ENCODE measurements at places on chromosomes 4 and X.

GRCh38 chrX:31550158-31550557, 478.3 kb upstream of the FTHL17 start:
- DNase-seq = no peak

DNA sequence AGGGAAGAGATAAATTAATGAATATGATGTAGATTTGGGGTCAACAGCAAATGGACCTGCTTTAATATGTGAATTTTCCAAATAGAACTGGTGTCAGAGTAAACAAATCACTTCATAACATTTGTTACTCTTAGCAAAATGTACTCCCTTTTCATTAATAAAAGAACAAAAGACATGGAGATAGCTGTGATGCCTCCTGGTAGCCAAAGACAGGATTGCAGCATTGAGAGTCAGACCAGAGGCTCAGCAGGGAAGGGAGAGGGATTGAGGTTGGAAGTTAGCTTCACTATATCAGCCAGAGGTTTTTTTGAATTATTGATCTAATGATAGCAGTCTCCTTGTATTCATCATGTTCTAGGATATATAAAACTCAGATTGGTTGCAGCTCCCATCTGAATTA, 17.4 kb upstream of the RAB40A start:
- DNase-seq = no peak

DNA sequence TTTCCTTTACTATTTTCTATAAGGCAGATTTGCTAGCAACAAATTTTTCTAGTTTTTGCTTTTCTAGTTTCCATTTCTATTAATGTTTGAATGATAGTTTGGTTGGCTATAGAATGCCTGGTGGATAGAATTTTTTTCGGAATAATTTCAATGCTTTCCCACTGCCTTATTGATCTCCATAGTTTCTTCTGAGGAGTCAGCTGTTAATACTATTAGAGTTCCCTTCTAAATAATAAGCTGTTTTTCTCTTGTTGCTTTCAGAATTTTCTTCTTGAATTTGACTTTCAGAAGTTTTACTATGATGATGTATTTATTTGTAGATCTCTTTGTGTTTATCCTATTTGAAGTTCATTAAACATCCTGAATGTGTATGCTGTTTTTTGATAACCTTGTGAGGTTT, 91.8 kb downstream of the VSIG4 start:
- DNase-seq = no peak

- no peak for DNase-seq
Observed at GRCh38 chr4:61517144-61517543, 317.0 kb downstream of the ADGRL3 start.

DNA sequence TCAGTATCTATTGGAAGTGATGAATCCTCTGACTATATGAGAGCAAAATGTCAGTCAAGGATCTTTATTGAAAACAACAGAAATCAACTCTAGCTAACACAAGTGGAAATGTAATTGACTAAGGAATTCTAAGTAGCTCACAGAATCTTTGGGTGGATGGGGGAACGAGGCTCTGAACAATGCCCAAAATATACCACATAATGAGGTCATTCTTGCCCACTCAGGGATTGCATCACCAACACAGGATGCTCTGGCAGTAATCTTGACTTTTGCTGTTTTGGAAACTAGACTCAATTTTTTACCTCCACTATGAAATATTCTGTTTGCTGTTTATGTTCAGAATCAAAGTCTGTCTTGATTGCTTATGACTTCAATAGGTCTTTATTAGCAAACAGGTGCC, 127.4 kb upstream of the UNC5C start:
- DNase-seq = no peak

Measured in stimulated activated CD8-positive, alpha-beta memory T cell treated with anti-CD3 and anti-CD28 coated beads, Interleukin-4, amount 100 ng/mL, for 4 hours (primary cell).